ENCODE measurements at places on chromosomes 13 and 19.

GRCh38 chr19:38319421-38320258 lies at the start of gene KCNK6:
Gene KCNK6 (plus strand): TSS chr19:38319845. CDS start chr19:38319951, 106 bp downstream.
- peaks cover 1% of the 10 kb centered on the region for H3K36me3 ChIP-seq
- peak within 1 kb of the TSS; percentile 70 for H3K27ac ChIP-seq
- no peaks in the 10 kb centered on the region for H3K27me3 ChIP-seq

- peaks cover 30% of the 10 kb centered on the region for H3K4me1 ChIP-seq
- peaks cover 14% of the 10 kb centered on the region for H3K27me3 ChIP-seq
- no peak for DNase-seq
- H3K4me3 ChIP-seq, result no peak overlapping the region
- H3K27ac ChIP-seq, result no peak overlapping the region
Observed at GRCh38 chr19:49116544-49116943, 2.4 kb downstream of the LIN7B start.

DNA sequence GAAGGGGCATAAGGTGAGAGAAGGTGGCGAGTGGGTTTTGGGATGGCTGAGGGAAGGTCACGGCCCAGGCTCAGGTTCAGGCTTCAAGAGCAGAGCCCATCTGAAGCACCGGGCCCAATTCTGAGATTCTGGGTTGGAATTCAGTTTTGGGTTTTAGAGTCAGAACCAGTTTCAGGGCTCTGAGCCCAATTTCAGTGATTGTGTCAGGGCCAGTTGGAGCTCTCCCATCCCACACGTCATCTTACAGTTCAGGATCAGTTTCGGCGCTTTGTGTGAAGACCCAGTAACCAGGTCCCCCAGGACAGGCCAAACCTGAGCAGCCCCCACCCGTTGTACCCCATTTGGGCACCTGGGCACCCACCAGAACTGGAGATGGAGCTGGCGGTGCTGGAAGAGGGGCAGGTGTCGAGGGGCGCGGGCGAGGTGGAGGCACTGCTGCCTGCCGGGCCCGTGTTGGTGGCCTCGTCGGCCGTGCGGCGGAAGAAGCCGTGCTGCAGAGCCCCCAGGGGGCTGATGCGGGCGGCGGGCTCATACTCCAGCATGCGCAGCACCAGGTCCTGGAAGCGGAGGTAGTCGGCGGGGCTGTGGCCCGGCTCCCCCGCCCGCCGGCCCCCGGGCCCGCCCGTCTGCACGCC lies 7.5 kb downstream of the DYRK1B start:
- H3K27ac ChIP-seq, result no peak overlapping the region
- peaks cover 25% of the 10 kb centered on the region for H3K36me3 ChIP-seq
- H3K27me3 ChIP-seq, result no peaks in the 10 kb centered on the region
- no peak overlapping the region for H3K4me3 ChIP-seq

DNA sequence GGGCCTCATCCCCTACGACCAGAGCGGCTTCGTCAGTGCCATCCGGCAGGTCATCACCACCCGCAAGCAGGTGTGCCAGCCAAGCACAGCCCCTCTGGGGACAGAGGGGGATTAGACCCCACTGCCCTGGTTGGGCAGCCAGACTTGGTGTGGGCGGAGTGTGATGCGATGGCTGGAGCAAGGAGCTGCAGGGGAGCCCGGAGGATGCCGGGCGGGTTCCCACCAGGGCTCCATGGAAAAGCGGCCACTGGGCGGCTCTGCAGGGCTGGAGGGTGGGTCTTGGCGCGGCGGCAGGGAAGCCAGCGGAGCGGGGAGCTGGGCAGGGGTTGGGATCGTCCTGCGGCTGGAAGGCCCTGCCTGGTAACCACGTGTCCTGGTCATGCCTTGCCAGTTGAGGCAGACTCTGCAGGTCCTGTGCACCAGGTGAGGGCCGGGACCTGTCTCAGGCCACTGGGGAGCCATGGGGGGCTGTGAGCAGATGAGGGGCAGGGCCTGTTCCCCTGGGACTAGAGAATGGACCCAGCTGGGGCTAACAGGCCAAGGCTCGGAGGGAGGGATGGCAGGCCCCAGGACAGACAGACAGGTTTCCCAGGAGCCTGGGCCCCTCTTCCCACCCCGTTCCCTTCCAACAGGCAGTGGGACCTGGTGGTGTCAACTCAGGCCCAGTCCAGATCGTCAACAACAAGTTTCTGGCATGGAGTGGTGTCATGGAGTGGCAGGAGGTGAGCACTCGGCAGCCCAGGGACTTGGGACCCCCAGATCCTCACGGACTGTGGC lies 6.3 kb downstream of the PTOV1 start:
- peaks cover 9% of the 10 kb centered on the region for H3K4me1 ChIP-seq
- H3K4me3 ChIP-seq, result no peak overlapping the region
- H3K27me3 ChIP-seq, result peaks cover 6% of the 10 kb centered on the region

DNA sequence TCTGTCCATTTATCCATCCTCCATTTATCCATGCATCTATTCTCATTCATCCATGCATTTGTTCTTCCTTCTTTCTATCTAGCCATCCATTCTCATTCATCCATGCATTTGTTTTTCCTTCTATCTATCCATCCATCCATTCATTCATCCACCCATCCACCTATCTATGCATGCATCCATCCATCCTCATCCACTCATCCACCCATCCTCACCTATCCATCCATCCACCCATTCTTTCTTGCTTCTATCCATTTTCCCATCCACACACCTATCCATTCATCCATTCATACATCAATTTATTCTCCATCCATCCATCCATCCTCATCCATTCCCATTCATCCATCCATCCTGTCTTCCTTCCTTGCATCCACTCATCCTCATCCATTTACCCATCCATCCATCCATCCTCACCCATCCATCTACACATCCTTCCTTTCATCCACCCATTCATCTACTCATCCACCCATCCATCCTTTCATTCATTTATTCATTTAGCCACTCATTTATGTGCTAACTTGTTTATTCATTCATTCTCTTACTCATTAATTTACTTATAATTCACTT lies 20.3 kb downstream of the ACTL9 start:
- H3K4me1 ChIP-seq, result peaks cover 30% of the 10 kb centered on the region
- no peak for DNase-seq
- H3K36me3 ChIP-seq, result peaks cover 4% of the 10 kb centered on the region
- H3K4me3 ChIP-seq, result no peak overlapping the region

GRCh38 chr13:113612607-113613006 lies 28.1 kb downstream of the TFDP1 start:
- no peak overlapping the region for H3K4me3 ChIP-seq
- no peaks in the 10 kb centered on the region for H3K4me1 ChIP-seq
- DNase-seq, result no peak
- H3K36me3 ChIP-seq, result peaks cover 25% of the 10 kb centered on the region
- no peaks in the 10 kb centered on the region for H3K27me3 ChIP-seq
- H3K27ac ChIP-seq, result no peak overlapping the region

GRCh38 chr13:111845621-111846351 lies 221.2 kb upstream of the SOX1 start:
- no peak for DNase-seq
- no peak overlapping the region for H3K27ac ChIP-seq
- H3K27me3 ChIP-seq, result peaks cover 2% of the 10 kb centered on the region
- no peak overlapping the region for H3K4me3 ChIP-seq
- H3K36me3 ChIP-seq, result no peaks in the 10 kb centered on the region
- H3K4me1 ChIP-seq, result no peaks in the 10 kb centered on the region

- DNase-seq, result no peak
- no peaks in the 10 kb centered on the region for H3K4me1 ChIP-seq
- no peak overlapping the region for H3K27ac ChIP-seq
Observed at GRCh38 chr19:21617740-21618339, 112.4 kb downstream of the ZNF429 start.

DNA sequence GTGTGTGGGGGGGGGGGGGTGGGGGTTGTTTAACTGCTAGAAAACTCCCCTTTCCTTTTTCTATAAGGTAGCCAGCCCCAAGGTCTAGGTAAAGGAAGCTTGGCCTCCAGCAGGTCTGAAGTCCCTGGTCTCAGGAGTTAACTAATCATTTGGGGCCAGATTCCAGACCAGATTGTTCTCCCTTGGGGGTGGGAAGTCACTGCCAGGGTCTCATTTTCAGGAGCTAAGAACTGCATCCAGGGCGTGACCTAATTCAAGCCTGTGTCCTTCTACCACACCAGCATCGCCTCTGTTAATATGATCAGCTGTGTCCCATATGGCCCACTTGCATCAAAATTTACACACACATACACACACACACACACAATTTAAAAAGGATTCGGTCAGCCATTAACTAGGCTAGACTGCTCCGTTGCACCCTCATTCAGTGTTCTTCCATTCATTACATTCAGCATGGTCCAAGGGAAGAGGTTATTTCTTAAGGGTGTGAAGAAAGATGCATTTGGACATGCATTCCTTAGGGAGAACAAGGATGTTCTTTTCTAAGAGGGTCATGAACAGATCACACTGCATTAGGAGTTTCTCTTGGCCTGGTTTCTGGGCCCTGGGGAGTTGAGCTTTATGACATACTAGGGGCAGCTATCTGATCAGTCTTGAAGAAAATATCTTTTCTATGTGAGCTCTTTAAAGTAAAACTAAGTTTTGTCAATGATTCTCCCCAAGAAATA lies 91.0 kb downstream of the FGF14 start:
- DNase-seq, result no peak
- H3K36me3 ChIP-seq, result no peaks in the 10 kb centered on the region

DNA sequence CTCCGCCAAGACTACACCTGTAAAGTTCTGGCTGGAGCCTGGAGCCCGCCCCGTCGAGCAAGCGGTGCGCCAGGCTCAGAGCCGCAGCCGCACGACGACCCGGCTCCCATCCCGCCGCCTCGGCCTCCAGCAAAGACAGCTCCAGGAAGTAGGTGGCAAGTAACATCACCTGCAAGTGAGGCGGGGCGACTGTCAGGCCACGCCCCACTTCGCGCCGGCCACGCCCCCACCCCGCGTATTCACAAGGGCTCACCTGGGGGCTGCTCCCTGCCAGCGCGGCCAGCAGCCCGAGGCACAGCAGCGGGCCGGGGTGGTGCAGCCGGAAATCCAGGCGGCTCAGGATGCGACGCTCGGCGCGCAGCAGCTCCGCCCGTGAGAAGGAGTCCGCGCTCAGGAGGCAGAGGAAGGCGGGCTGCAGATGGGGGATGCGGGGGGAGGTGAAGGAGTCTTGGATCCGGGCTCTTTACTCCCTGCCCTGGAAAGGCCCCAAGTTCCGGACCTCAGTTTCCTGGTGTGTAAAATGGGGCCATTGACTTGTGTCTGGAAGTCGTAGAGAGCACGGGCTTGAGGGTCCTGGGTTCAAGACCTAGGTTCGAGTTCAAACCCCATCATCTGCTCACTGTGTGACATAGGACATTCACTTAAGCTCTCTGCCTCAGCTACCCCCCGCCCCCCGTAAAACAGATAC lies 3.2 kb downstream of the CCNP start:
- H3K4me3 ChIP-seq, result no peak overlapping the region
- H3K27ac ChIP-seq, result no peak overlapping the region
- H3K36me3 ChIP-seq, result peaks cover 4% of the 10 kb centered on the region
- H3K27me3 ChIP-seq, result peaks cover 71% of the 10 kb centered on the region

DNA sequence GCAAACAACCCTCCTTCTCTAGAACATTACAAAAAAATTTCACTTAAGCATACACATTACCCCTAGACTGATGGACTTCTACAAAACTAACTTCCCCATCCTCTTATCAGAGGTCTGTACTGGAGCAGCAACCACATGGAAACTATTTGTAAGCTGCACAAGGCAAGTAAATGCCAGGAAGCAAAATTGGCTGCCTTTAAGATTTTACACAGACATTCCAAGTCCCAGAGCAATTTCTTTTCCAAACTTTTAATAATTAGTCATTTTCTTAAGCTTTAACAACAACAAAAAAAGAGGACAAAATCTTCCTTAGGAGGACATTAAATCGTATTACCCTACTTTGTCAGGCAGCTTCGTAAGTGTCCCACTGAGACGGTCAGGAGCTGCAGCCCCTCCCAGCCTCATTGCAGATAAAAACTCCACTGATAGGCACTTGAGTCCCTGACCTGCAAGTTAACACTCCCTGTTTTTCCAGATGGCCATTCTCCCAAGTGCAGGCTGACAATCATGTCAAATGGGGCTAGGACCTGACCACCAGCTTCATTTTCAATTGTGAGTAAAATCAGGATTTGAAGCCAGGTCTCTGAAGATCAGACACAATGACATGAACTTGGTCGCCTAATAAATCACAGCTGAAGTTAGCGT lies 680.1 kb downstream of the DIAPH3 start:
- DNase-seq, result no peak
- H3K4me3 ChIP-seq, result no peak overlapping the region
- H3K36me3 ChIP-seq, result no peaks in the 10 kb centered on the region
- H3K27me3 ChIP-seq, result peaks cover 2% of the 10 kb centered on the region
- no peaks in the 10 kb centered on the region for H3K4me1 ChIP-seq
- H3K27ac ChIP-seq, result no peak overlapping the region

DNA sequence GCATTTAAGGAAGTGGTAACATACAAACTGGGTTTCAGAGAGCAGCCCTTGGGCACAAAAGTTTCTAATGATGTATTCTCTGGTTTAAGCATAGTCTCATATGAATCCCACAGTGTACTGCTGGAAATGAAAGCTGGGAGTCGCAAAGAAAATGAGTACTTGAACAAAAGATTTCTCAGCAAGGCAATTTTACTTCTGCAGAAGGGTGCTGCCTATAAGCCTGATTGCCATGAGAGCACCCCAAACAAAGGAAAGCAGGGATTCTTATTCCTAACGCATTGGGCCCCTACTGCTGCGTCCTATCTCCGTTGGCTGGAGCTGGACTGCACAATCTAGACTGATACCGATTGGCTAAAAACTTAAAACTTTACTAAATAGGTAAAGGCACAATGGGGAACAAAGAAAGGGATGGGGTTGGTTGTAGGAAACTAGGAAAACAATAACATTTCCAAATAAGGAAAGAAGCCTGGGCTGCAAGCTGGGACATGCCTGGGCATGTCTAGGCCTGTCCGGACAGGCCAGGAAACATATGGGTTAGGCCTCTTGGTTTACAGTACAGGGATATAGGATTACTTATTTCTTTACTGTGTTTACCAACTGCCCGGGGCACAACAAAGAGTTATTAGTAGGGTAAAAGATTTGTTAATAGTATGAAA lies 27.4 kb upstream of the VN1R4 start:
- no peak overlapping the region for H3K4me3 ChIP-seq
- peaks cover 8% of the 10 kb centered on the region for H3K36me3 ChIP-seq
- DNase-seq, result no peak
- H3K27ac ChIP-seq, result no peak overlapping the region

DNA sequence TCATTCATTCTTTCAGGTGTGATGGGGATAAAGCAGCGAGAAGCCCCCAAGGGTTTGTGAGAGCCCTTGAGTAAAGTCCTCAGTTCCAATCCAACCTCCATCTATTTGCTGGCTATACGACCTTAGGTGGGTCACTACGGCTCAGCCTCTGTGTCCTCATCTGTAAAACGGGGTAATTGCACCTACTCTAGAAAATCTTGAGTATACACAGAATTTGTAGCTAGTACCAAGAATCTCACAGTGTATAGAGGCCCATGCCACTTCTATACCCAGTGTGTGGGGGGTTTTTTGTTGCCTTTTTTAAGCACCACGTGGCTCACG lies 406 bp upstream of the DNMT1 start:
- H3K27ac ChIP-seq, result peak overlapping the region; percentile 94
- H3K4me3 ChIP-seq, result peak overlapping the region; percentile 92
- no peak for DNase-seq
- no peaks in the 10 kb centered on the region for H3K27me3 ChIP-seq

Data from activated CD8-positive, alpha-beta memory T cell treated with anti-CD3 and anti-CD28 coated beads, Interleukin-2, amount 10 ng/mL, durations not matched to agents 7 days and 5 days (primary cell).